ENCODE measurements at places on chromosomes 13 and 19.

DNA sequence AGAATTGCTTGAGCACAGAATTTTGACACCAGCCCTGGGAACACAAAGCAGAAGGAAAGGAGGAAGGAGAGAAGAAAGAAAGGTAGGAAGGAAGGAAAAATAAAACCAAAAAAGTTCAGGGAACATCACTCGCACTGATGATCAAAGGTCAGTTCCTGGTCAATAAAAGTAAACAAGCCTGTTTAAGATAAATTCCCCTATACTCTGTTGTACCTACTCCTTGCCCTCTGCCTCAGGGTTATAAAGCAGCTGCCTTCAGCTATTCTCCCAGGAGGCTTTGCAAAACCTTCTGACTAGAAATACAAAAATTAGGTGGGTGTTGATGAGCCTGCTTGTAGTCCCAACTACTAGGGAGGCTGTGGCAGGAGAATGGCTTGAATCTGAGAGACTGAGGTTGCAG is 14.9 kb upstream of the ZNF91 start:
- DNase-seq = no peak

GRCh38 chr19:1653300-1653628 is 849 bp upstream of the TCF3 start:
- no peak for DNase-seq

DNA sequence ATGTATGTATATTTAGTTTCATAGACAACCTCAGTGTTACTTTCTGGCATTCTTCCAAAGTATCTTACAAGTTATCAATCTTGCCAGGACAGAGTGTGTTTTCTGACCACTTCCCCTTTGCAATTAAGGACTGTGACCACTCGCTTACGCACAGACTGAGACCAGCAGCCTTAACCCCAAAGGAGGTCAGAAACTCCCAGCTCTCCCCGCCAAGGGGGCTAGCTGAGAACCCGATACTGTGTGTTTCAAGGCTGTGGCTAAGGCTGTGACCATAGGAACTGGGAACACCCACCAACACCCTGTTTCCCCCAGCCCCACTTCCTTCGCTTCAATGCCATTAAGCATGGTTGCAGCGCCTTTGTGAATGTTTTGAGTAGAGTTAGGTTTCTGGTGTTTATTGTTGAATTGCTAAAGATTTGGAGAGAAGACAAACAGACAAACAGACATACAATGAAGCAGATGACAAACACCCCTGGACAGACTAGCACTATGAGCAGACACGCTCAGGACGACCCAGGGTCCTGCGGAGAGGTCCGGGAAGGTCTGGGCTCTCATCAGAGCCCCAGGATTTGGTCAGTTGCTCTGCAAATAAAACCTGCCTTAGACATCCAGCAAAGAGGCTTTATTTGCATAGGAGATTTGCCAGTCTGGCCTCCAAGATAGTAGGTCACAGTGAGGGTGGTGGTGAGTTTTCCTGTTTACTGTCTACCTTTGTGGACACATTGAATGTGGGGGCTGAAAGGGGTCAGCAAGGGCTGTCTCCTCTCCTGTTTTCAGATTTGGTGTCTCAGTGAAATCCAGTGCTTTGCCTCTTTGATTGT is 25.0 kb upstream of the TNFSF11 start:
- peak; percentile 15 for DNase-seq

- DNase-seq = no peak
These were observed 31.4 kb upstream of the MTIF3 start for GRCh38 chr13:27481766-27482165.

DNA sequence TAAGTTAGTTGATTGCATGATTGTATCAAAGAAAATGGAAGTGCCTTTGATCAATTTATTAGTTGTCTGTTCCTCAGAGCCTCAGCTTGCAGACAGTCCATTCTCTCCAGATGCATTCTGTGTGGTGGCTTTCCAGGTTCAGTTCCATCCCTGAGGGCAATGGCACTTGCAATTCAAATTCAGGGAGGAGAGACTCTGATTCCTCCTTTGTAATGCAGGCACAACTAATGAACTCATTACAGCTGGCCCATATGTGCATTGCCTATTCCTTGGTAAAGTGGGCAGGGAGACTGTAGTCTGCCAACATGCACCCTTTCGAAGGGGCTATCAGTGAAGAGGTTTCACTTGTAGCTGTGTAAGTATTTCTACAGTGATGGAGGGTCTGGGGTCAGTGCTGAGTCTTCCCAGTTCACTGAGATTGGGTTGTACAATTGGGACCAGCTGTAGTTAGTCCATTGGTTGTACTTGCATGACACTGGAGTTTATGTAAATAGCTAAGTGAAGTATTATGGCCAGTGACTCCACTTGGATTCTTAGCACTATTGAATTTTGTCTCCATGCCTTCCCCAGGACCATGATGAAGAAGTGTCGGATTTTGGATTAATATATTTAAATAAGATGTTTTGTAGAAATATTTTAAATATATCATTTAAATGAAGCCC is 401.7 kb downstream of the GPC6 start:
- DNase-seq = no peak

GRCh38 chr13:27168086-27168485 is 3.5 kb downstream of the USP12 start:
- no peak for DNase-seq

DNA sequence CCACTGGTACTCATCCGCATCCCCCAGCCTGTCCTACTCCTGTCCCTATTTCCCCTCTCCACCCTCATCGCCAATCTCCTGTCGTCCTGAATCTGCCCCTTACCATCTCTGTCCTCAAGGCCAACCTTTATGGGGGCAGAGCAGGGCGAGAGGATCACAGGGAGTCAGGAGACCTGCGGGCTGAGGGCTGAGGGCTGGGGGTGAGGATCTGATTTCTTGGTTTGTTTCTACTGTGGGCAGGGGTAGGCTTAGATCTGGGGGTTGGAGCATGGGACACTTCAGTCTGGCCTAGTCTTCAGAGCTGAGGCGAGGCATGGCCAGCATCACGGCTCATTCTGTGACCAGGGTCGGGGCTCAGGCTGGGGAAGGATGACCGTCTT is 16.5 kb upstream of the ERCC1 start:
- DNase-seq = no peak

GRCh38 chr13:53165261-53165660 is 136.6 kb downstream of the OLFM4 start:
- DNase-seq = no peak

DNA sequence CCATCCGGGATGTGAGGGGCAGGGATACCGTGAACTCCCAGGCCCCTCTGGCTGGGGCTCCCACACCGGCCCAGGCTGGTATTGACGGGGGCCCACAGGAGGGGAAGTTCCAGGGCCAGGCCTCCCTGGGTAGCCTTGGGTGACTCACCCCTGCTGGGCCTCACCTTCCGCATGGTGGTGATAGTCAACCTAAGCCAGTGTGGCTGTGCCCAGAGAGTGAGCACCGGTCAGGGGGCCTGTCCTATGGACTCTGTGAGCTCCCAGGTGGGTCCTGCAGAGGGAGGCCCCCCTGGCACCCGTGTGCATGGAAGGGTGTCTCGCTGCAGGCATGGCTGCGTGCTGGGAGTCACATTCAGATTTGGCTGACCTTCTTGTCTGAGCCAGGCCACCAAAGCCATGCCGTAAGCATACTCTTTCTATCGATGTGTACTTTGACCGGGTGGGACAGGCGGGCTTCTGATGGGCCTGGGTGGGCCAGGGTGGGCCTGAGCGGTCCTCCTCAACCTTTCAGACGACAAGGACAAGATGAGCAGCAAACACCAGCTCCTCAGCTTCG is 27.6 kb downstream of the DHX34 start:
- no peak for DNase-seq

GRCh38 chr13:71632721-71633120 is 234.3 kb downstream of the DACH1 start:
- DNase-seq = no peak

Measured in fibroblast of upper back skin (primary cell).